ENCODE measurements at places on chromosomes 3 and 15.
A peak's percentile ranks its signal among the peaks of the same experiment; 100 is the strongest.

- DNase-seq = no peak
Observed at GRCh38 chr3:128498901-128499530, 6.0 kb upstream of the GATA2 start.

- no peak for DNase-seq
Observed at GRCh38 chr15:51162865-51163762, 68.4 kb upstream of the TNFAIP8L3 start.

GRCh38 chr15:76448755-76449154, 112.2 kb downstream of the ISL2 start:
- no peak for DNase-seq

DNA sequence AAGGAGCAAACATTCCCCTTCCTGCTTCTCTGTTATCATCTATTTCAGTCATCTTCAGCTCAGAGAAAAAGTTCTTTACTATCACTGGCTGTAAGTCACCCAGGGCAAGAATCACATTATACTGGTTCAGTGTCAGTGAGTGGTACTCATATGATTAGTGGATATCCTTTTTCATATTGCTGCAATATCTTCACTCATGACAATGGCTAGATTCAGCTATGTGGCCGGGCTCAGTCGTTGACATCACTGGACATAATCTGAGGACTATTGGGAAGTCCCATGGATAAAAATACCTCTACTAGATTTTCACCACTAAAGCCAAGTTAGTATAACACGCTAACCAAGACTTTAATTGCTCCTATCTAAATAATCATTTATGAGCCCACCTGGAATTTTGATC, 91.3 kb upstream of the UBE2E2 start:
- no peak for DNase-seq

DNA sequence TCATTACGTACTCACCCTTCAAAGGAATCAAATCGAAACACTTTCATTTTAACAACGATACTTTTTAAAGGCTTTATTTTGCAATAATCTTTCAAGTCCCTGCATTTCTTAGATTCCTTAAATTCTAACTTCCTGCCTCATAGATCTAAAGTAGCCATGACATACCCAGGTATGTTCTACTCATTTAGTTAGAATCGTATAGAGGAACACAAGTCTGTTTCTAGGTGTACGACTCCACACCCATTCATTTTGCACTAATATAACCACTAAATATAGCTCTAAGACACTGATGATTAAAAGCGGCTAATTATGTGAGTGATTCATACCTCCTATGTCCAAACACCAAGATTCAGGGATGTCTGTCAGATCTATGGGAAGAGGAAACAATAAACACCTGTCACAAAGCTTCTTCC, 1.3 kb downstream of the ATP13A3 start:
- no peak for DNase-seq

DNA sequence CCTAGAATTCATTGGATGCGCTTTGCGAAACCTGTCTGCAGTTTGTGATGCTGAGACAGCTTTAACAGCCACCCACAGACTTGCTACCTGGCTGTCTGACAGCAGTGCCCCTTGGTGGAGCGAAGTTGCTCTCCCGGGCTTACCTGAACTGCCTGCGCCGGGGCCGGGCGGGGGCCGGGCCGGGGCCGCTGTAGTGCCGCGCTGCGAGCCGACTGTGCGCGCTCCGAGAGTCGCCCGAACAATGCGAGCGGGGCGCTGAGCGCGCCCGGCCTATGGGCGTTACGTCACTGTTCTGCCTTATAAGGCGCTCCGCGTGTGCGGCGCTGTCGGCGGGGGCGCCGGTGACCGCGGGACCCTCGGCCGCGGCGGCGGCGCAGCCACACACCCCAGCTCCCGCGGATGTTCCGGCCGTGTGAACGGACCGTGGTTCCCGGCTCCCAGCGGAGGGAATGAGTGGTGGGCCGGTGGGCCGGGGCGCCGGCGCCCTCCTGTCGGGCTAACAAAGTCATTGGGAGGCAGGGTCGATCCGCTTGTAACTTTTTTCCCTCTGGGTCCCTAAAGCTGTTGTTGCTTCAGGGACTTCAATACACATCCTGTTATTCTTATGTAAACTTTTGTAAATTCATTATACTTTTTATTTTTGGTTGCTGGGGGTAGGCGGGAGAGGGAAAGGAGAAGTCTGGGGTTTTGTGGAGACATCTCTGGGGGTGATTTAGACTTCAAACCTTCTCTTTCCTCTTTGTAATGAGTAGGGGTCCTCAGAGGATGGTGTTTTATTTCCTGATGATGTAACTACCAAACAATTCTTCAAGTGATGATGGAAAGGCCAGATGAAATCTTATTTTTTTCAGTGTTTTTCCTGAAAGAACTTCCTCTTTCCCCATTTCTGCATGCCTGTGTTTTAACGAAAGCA, 58.5 kb downstream of the CMSS1 start:
- DNase-seq = peak; percentile 66

DNA sequence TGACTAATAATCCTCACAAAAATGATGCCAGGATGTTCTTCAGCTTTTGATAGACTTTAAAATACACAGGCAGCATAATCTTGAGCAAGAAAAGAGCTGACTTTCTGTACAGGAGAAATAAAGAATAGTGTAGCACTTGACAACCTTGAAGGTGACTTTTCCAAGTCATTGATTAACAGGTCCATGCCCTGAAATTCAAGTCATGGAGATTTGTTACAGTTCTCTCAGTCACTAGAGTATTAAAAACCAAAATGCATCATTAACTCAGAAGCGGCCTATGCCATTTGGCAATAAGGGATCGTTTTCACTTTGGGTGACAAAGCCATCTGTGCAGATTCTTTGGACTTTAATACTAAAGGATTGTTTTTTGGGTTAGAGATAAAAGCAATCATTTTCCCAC, 692.7 kb upstream of the SGO1 start:
- no peak for DNase-seq

DNA sequence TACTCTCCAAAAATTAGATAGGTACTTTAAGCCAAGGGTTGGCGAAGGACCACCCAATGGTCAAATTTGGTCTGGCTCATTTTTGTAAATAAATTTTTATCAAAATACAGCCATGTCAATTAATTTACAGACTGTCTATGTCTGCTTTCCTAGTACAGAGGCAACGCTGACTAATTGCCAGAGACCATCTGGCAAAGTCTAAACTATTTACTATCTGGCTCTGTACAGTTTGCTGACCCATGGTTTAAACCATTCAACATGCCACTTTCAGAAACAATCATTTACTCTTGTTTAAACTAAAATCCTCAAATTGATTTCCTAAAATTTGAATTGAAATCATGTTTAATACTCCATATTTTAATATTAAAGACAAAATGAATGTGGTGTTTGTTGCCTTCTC, 25.9 kb downstream of the CBLB start:
- DNase-seq = no peak
